ENCODE measurements at places on chromosomes 7 and 10.
A peak's percentile ranks its signal among the peaks of the same experiment; 100 is the strongest.

DNA sequence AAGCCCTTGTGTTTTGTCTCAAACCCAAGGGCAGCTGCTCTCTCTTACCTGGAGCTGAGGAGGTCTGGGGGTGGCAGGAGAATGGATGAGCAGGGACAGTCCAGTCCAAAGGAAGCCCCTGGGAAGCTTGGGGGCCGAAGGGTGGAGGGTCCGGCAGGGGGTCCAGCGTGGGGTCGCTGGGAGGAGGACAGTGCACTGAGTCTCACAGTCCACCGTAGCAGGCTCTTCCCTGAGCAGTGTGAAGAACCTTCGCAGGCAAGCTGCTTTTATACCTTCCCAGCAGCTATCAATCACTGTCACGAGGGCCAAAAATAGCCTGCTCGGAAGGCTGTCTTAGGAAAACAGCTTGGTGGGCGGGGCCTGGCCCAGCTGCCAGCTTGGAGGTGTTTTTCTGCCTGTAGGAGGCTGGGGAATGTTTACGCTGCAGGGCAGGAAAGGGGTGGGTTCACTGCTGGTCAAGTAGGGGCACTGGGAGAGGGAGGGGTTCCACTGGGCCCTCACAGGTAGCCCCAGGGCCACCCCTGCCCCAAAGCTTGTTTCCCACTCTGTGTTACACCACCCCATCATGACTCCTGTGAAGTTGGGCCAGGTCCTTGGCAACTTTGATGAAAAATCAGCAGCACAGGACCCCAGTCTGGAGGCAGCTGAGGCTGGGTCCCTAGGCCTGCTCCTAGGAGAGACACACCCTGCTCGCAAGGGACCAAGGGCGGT is at the start of gene DEPP1:
Gene DEPP1, minus strand, starts transcription at position 240 of the 711 bp plus-strand sequence. CDS start 779 bp downstream, outside the sequence.
- DNase-seq = peak; percentile 94

DNA sequence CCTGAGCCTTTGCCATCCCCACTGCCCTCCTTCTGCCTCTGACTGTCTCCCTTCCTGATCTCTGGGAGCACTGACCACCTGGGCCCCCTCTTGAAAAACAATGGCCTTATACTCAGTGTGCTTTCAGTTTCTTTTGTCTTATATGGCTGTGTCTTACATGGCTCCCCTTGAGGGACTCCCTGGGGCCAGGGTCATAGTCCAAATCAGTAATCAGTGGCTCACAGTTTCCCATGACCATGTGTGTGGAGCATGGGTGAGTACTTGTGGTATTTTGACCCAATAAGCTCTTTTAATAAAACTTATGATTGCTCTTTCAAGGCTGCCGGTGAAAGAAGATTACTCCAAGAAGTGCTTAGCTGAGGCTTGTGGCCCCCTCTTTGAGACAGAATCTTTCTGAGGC is 62.4 kb upstream of the PCBD1 start:
- DNase-seq = peak; percentile 16

DNA sequence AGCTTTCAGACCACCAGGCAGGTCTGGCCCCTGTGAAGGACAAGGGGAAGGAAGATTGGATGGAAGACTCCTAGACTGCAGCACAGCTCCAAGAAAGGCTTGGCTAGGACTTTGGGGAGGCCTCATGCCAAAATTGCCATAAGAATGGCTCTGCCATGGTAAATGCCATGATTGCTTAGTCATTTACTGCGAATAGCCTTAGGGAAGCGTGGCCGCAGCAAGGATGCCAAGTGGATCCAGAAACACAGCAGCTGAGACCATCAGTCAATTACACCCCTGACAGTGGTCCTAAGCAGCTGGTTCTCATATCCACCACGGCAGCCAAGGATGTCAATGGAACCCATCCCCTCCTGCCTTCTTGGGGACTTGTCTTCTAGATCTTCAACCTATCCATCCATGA is 88.2 kb upstream of the AUTS2 start:
- DNase-seq = no peak

- DNase-seq = no peak
These were observed 826 bp downstream of the GIMAP7 start for GRCh38 chr7:150515248-150516147.

DNA sequence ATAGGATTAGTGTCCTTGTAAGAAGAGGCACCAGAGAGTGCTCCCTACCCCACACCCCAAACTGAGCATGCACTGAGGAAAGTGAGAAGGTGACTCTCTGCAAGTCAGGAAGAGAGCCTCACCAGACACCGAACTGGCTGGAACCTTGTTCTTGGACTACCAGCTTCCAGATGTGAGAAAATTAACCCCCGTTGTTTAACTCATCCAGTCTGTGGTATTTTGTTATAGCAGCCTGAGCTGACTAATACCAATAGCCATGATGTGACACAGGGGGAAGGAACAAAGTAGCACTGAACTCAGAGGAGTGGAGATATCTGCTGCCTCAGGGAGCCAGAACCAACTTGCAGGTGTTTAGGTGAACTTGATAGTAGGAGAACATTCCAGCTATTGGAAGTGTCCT is 415.2 kb upstream of the ZMIZ1 start:
- no peak for DNase-seq

- DNase-seq = no peak
These were observed 66.7 kb upstream of the ATP6V0A4 start for GRCh38 chr7:138864667-138865066.

- DNase-seq = no peak
These were observed 1133.4 kb downstream of the XPNPEP1 start for GRCh38 chr10:108789919-108790318.

- DNase-seq = no peak
These were observed 266.1 kb downstream of the PRPF18 start for GRCh38 chr10:13852872-13853271.

Data from posterior vena cava (tissue), 2 donors.